Right forelimb (tissue), 1 donor: ENCODE measurements at places on chromosomes 5 and 9.

DNA sequence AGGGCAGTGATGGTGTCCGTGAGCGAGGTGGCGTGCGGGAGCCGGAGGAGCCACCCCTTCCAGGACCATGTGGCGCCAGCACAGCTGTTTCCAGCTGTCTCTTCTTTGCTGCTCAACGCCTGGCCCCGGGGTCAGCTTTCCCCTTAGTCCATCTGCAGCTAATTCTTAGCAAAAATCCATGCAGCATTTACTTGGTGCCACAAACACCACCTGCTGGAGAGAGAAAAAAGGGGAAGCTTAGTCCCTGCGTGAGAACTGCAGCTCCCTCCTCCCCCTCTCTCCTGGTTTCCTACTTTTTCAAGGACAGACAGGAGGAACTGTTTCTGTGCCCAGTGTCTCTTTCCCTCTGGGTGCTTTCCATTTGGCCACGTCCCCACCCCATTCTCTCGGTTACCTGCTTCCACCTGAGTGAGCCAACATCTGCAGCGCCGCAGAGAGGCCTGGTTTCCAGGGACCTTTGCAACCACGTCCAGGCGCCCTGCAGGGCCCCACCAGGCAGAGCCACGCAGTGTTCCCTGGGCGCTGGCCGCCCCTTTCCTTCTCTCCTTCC is 3.4 kb downstream of the SLC6A19 start:
- peak; percentile 62 for DNase-seq

DNA sequence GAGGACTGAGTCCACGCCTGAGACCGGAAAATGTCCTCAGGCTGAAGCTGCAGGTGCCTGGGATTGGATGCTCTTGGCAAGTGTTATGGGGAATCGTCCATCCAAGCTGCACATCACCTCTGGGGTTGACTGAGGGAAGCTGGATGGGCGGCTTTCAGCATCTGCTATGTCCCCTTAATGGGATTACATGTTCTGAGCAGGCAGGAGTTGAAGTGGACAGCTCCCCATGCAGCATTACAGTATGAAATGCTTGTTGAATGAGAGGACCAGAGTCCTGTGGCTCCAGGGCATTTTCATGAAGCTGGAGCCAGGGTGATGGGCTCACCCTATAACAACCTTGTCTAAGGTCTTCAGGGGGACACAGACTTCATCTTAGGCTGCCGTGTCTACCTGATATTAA is 270.9 kb downstream of the HSPA4 start:
- no peak for DNase-seq

- DNase-seq, result no peak
Measured at GRCh38 chr5:154444556-154445421, 1.0 kb upstream of the SAP30L start.

DNA sequence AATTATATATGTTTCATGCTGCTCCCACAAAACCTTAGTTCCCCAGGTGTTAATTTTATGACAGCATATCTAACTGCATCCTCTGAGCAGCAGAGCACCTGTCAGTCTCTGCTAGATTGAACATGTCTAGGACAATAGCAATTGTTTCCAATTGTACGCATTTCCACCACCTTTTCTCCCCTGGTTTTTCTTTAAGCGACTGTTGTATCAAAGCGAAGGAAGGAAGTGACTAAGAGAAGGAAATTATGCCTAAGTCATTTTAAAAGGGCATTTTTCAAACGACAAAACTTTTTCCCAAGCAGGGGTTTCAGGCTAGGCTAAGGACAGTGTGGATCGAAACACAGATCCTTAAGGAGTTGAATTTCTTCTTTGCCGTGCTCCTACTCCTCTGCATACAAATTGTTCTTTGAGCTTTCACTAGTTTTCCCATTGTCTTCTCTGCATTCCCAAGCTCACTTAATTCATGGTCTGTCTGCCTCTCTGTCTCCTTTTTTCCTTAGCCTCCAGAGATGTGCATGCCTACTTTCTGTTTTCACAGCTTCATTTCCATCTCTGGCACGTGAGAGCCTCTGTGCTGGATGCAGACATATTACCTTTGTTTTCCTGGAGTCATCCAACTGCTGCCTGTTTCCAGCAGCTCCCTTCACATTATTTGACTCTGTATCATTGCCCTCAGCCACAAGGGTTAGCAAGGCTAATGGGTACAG is 39.4 kb upstream of the STARD4 start:
- DNase-seq, result no peak

DNA sequence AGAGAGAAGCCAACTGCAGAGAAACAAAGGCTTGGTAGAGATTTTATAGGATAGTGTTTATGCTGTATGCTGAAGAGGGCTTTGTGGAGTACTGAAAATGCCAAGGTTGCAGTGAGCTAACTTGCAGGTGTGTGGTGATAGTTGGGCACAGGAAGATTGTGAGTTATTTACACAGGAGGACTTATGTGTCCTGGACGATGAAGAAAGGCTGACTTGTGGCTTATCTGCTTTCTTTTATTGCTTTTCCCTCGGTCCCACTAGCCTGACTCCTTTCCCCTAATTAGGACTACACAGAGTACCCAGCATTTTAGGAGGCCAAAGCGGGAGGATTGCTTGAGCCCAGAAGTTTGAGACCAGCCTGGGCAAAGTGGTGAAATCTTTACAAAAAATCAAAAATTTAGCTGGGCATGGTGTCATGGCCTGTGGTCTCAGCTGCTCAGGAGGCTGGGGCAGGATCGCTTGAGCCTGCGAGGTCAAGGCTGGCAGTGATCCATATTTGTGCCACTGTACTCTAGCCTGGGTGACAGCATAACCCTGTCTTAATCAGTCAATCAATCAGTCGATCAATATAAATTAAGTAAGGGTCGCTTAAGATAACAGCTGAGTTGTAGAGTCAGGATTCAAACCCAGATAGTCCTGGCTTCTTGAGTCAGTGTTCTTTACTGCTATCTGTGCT is 61.9 kb downstream of the UBE2R2 start:
- DNase-seq, result no peak

DNA sequence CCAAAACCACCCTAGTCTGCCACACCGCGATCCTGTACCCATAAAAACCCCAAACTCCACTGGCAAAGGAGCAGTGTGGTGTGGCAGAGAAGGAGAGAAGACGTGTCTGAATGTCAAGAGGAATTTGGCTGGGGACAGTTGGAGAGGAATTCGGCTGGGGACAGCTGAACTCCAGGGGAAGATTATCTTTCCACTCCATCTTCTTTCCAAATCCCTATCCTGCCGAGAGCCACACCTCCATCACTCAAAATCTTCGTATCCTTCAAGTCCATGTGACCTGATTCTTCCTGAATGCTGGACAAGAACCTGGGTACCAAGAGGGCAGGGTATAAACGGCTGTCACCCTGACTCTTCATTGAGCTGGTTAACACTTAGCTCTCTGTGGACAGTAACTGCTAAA is 448.1 kb downstream of the ARHGEF28 start:
- DNase-seq, result no peak

- DNase-seq, result no peak
Measured at GRCh38 chr5:179668391-179668790, 12.4 kb downstream of the CBY3 start.

DNA sequence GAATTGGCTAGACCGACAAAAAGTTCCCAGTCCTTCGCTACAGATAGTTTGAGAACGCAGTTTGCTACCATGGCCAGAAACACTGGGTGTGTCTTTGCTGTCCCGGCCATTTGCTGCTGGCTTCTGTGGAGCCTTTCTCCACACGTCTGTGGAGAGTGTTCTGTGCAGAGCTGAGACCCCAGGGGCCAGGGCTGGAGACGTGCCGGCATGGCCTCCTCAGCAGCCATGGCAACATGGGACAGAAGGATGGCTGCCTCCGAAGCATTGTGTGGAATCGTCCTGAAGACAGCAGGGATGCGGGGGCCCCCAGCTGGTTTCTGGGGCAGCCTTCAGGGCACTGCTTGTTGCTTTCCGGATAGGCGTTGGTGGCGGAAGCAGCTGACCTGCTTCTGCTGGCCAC is 142.8 kb downstream of the GADD45G start:
- DNase-seq, result no peak

- DNase-seq, result no peak
Measured at GRCh38 chr5:108760512-108760911, 12.8 kb downstream of the FER start.

GRCh38 chr5:141441571-141442170 is 11.4 kb downstream of the PCDHGA12 start:
- no peak for DNase-seq

DNA sequence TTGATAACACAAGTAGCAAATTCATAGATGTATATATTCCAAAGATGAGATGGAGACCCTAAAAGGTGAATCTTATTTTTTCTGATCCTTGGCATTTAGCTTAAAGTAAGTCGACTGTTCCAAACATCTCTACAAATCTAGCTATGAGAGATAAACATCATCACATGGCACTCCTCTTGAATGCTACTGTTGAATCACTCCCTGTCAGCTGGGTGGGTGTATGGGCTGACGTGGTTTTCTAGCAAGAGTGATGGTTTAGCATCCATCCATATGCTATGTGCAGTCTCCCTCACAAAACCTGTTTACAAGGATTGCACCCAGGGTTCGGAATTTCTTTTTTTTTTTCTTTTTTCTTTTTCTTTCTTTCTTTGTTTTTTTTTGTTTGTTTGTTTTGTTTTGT is 13.8 kb downstream of the ACO1 start:
- DNase-seq, result no peak

GRCh38 chr5:148825716-148826052 is 727 bp upstream of the ADRB2 start:
- DNase-seq, result no peak

DNA sequence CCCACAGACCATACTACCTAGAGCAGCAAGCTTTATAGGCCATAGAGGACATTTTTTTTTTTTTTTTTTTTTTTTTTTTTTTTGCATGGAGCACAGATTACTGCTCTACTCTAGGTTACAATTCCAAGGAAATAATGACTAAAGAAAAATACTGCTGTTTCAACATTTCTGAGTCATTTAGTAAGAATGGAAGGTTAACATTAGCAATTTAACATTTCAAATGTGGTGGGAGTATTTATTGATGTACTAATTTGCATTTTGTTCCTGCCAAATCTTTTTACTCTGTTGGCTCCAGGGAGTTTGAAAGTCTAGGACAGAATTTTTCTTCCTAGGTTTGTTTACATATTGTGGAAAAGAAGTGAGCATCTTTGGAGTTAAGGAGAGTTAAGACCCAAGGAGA is 142.1 kb upstream of the CCDC152 start:
- DNase-seq, result no peak

- DNase-seq, result no peak
Measured at GRCh38 chr9:92615790-92616189, 54.1 kb downstream of the IPPK start.

GRCh38 chr5:54656261-54656728 is 138.7 kb downstream of the SNX18 start:
- DNase-seq, result no peak

DNA sequence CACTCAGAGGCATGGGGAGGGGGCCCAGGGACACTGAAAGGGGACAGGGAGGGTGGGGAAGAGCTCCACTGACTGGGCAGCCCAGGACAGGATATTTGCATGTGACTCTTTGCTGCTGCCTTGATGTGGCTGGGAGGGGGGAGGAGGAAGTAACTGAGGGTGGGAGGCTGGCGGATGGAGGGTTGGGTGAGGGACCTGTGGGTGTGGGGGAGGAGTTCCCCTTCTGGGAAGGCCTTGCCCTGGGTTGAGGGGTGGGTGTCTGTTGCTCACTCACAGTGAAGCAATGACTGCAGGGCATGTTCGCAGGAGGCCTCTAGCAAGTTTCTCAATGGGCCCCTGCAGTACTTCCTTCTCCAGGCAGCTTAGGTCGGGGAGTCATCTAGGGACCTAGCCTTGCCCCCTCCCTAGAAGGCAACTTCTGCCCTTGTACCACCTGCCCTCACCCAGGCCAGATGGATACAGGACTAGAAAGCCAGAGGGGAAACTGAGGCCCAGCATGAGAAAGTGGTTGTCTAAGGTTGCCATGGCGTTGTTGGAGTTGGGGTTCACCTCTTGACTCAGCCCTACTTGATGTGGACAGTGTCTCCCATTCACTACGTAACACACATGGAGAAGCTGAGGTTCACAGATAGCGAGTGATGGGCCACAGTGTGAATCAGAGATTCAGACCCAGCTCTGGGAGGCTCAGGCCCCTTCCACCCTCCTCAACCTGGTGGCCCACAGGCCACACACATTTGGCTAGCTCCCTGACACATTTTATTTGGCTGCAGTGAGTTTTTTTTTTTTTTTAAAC is 3.0 kb downstream of the GRK6 start:
- DNase-seq, result no peak

DNA sequence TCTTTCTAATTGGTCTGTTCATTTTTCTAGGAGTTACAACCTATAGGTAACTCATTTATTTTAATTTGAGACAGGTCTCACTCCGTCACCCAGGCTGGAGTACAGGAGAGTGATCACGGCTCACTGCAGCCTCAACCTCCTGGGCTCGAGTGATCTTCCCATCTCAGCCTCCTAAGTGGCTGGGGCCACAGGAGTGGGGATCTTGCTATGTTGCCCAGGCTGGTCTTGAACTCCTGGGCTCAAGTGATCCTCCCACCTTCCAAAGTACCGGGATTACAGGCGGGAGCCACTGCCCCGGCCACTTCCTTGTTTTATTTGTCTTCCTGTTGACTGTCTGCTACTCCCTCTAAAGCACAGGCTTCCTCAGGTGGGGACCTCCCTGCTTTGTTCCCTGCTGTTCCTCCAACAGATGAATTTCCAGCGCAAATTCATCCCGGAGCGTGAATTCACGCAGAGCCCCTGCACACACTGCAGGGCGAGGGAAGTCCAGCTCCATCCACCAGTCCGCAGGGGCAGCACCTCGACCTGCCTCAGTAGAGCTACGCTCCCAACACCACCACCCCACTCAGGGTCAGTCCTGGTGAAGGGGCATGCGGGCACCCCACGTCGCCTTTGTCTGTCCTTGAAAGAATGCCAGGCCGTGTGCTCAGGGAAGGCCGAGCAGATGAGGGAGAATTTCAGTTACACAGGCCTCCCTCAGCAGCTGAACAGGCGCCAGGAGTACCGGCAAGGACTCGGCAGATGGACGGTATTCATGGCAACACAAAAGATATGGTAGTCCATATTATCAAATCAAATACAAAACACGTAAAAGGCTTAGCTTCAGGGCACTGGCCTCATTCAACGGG is 6.3 kb downstream of the QSOX2 start:
- no peak for DNase-seq

- no peak for DNase-seq
Measured at GRCh38 chr5:178435321-178436238, 154.6 kb downstream of the COL23A1 start.

DNA sequence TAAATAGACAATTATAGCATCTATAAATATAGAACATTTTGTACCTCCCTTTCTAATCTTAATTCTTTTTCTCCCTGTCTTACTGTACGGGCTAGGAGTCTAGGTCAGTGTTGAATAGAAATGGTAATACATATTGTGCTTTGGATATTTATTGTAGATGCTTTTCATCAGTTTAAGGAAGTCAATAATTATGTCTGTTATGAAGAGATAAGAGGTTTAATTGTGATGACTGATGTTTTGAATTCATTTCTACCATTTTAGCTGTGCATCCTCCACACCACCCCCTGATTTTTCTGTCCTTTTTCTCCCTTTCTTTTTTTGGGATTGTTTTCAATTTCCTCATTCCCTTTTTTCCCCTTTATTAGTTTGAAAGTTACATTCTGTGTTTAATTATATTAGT is 95.8 kb downstream of the DOCK2 start:
- DNase-seq, result no peak

- no peak for DNase-seq
Measured at GRCh38 chr9:118455788-118456187, 751.6 kb downstream of the TLR4 start.
